ENCODE measurements at places on chromosomes 1 and 21.

GRCh38 chr1:227885648-227886502 is 61.9 kb downstream of the WNT9A start:
- DNase-seq: no peak

GRCh38 chr1:84724128-84724860 is 34.0 kb upstream of the SSX2IP start:
- DNase-seq: peak; percentile 19

DNA sequence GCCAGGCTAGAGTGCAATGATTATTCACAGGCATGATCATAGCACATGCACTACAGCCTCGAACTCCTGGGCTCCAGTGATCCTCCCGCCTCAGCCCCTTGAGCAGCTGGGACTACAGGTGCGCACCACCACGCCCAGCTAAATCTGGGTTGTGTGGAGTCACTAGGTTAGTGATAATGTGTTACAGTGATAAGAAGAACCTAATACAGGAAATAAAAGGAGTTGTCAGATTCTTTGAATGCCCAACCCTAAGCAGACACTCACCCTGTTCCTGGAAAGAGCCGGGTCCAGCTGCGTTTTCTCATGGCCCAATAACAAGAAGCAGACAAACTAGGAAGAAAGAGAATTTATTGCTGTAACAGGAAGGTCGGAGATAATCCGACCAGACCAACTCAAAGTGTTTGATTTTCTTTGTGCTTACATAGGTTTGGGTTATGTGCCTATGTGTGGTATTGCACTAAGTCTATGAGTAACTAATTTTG is 8.8 kb downstream of the IFNGR2 start:
- DNase-seq: no peak

DNA sequence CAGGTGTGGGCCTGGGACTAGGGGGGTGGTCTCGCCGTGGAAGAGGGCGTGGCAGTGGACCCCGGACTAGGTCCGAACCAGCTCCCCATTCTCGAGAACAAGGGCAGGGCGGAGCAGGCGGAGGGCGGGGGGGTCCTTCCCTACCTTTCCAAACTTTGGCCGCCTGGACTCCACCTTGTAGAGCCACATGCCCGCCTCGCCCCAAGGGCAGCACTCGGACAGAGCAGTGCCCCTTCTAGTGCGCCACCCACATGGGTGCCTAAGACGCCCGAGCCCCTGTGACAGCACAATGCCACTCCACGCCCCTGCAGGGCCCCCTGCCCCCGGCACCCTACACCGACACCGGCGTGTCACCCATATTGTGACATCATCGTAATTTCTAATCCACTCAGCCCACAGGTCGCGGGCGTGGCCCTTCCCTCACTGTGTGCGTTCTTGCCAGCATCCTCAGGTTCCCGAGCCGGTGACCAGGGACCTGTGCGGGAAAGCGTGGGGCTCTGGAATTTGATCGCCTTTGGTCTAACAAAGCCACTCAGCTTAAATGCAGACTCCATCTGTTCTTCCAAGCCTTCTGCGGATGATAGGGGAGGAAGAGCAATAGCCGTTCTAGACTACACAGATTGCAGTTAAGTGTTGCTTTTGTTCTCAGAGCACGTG is 553 bp upstream of the STMN1 start:
- peak; percentile 59 for DNase-seq

GRCh38 chr1:156582388-156583017 is 3.0 kb downstream of the TTC24 start:
- no peak for DNase-seq

DNA sequence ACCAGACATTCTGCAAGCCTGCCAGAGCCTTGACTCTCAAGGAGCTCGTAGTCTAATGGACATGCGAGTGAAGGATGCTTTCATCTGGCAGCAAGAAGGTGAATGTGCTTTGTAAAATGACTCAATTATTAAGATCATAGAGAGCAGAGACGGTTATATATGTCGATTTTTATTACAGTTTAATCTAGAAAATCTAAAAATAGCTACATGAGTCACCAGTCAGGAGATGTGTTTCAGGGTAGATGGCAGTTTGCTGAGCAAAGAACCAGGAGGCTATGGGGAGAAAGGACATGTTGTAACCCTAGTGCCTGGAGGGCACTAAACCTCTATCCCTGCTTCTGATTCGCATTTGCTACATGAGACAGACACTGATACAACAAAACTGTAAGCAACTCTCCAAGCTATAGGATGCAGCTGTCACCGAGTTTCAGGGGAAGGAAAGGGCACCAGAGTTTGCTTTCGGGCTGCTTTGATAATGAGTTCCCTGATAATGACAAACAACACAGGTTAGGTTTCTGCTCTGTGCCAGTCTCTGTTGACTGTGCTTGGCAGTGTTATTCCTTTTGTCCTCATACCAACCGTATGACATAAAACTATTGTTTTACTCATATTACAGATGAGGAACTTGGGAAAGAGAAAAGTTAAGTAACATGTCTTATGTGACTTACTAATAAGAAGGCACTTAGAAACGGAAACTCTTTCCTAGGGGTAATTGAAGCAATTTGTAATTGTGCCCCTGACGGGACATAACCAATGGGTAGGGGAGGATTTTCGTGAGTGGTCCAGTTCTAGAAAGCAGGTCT is 43.2 kb downstream of the C1orf198 start:
- DNase-seq: no peak

DNA sequence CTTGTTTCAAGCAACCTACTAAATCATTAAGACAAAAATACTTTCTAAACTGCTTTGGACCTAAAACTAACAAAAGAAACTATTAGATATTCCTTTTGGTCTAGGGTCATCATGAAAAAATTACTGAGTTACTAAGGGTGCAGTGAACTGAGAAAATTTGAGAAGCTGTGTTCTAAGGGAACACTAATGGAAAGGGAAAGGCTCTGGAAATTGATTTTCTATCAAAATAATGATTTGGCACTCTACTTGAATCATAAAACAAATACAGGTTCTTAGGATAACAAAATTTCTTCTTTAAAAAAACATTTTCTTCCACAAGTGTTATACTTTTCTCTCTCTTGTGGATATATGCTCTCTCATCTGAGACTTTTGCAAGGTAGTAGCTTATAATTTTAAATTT is 213.5 kb downstream of the DNAH14 start:
- DNase-seq: no peak

DNA sequence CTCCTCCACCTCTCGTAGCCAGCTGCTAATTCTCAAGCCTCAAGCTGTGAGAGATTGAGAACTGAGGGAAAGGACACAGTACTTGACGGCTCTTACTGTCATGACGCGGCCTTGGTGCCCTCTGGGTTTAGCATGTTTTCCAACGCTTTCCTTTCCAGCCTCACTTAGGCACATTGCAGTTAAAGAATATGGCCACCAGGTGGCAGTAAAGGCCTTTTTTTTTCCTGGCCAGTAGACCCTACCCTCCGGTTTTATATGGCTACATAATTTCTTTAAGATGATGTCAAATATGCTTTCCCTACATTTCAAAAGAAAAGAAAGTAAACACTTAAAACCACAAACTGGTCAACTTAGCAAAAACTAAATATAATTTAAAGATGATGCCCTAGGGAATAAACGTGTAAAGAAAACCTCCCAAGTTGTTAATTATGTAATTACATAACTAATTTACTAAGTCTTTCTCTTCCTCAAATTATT is 56.8 kb upstream of the PRDX6 start:
- DNase-seq: peak; percentile 65

- no peak for DNase-seq
Observed at GRCh38 chr21:32800056-32800455, 28.5 kb upstream of the PAXBP1 start.

- DNase-seq: no peak
Observed at GRCh38 chr1:230141021-230141648, 74.1 kb downstream of the GALNT2 start.

- DNase-seq: no peak
Observed at GRCh38 chr21:29166323-29166722, 35.9 kb downstream of the MAP3K7CL start.

Data from cerebellar cortex (tissue), 1 donor.